GM12891 (cell line): ENCODE measurements at places on chromosomes 7 and 10.

- no peak for DNase-seq
Measured at GRCh38 chr7:99116144-99116543, 27.8 kb downstream of the SMURF1 start.

- no peak for DNase-seq
Measured at GRCh38 chr10:48557511-48558123, 47.3 kb downstream of the ARHGAP22 start.

DNA sequence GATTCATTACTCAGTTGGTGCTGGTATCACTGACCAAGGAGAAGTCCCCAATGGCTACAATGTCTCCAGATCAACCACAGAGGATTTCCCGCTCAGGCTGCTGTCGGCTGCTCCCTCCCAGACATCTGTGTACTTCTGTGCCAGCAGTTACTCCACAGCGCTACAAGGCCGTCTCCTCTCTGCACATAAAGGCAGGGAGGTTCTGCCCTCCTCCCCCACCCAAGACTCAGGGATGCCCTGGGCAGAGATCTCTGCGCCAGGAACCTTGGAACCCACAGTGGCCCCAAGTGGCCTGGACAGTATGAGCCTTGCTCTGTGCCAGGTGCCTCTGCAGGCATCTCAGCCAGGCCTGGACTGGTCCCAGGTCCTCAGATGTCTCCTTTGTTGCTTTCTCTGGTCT, 193.4 kb upstream of the PRSS58 start:
- no peak for DNase-seq

DNA sequence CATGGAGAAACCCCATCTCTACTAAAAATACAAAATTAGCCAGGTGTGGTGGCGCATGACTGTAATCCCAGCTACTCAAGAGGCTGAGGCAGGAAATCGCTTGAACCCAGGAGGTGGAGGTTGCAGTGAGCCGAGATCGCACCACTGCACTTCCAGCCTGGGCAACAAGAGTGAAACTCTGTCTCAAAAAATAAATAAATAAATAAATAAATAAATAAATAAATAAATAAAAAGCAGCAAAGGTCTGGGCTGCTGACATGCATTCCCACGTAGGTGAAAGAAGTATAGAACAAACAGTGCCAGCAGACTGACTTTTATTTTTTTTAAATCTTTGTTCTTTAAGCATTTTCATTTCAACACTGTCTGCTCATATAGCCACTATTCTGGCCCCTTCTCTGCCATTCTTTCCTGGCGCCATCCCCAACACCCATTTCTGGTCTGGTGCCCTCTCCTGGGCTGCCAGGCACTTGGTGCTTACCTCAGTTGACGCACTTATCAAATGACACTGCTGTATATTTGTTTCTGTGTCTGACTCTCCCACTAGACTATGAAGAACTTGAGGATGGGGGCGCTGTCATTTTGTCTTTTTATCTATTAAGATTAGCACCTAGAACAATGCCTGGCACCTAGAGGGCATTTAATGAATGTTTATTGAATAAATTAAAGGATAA, 15.6 kb downstream of the FAM107B start:
- DNase-seq, result no peak

- no peak for DNase-seq
Measured at GRCh38 chr7:47684728-47685127, 102.8 kb upstream of the TNS3 start.

DNA sequence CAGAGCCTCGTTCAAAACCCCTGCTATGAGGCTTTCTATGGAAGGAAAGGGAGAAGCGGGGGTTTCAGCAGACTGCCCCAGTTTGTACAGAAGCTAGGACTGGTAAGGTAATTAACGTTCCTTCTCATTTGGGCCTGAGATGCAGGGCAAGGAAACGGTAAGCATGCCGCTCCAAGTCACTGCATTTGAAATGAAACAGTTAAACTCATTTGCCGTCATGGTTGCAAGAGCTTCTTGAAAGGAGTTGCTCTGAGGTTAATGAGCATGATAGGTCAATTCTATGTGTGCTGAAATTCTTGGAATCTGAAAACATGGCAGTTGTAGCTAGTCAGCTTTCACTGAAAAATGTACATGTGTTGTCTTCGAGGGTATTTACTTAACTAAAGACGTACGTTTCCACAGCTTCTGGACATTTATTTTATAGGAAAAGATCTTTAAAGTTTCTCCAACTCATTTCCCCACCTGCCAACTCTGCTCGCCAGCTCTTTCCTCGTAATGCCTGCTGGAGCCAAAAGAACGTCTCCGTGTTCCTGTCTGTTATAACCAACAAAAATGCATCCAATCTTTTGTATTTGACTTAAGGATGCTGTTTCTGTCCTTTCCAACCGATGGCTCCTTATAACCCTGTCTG, 73.3 kb downstream of the ADAM12 start:
- no peak for DNase-seq

GRCh38 chr7:104033837-104034236, 44.4 kb upstream of the RELN start:
- no peak for DNase-seq

DNA sequence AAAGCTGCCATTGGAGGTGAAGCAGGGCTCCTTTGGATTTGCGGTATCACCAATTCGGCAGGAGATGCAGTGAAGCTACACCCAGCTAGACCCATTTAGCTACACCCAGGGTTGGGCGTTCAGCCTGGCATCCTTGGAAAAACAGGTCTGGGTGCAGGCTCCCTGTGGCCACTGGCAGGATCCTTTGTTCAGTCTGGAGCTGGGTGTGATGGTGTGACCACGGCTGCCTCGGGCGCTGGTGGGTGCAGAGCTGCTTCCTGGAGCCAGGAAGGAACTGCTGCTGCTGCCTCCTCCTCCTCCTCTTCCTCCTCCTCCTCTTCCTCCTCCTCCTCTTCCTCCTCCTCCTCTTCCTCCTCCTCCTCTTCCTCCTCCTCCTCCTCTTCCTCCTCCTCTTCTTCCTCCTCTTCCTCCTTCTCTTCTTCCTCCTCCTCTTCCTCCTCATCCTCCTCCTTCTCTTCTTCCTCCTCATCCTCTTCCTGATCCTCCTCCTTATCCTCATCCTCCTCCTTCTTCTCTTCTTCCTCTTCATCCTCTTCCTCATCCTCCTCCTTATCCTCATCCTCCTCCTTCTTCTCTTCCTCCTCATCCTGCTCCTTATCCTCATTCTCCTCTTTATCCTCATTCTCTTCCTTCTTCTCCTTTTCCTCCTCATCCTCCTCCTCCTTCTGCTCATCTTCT, 84.0 kb downstream of the GRK5 start:
- DNase-seq, result no peak
